Stimulated activated CD4-positive, alpha-beta T cell treated with anti-CD3 and anti-CD28 coated beads, TNF-alpha, amount 100 ng/mL, for 4 hours (primary cell): ENCODE measurements at places on chromosomes 1 and 21.

- DNase-seq: no peak
Observed at GRCh38 chr1:215040190-215040589, 42.3 kb upstream of the KCNK2 start.

DNA sequence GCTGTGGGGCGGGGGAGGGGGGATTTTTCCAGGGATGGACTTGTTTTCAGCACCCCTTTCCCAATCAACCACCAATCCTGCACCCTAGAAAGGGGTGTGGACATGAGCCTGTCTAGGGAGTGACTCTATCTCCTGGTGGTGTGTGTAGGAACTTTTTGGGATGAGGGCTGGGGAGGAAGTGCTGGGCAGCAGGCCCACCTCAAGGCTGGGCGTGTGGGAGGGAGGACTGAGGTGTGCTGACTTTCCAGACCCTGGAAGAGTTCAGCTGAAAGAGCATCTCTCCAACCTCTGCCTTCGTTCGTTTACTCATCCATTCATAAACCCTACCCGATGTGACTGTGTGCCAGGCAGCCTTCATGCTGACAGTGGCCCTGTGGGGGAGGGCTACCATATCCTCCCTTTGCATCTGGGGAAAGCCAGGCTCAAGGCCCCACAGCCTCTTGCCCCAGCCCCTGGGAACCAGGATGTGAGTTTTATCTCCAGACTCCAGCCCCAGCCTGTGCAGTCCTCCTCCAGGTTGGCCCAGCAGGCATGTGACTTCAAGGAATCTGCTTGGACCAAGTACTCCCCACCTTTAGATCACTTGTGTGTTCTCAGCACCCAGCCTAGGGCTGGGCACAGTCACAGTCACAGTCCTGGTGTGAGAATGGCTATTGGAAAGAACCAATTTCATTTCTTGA is 6.7 kb downstream of the KNCN start:
- DNase-seq: no peak

DNA sequence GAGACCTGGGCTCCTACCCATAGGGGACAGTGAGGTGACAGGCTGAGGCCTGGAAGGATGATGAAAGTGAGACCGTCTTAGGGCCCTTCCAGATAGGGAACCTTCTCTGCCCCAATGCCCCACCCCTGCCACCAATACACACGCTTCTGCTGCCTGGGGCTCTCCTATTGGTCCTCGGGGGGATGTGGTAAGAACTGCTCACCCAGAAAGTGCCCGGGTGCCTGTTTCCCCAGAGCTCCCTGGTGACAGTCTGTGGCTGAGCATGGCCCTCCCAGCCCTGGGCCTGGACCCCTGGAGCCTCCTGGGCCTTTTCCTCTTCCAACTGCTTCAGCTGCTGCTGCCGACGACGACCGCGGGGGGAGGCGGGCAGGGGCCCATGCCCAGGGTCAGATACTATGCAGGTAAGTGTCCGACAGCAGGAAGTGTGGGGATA is 948 bp downstream of the SEMA4A start:
- no peak for DNase-seq

- no peak for DNase-seq
Observed at GRCh38 chr1:196661345-196661744, 9.5 kb downstream of the CFH start.

DNA sequence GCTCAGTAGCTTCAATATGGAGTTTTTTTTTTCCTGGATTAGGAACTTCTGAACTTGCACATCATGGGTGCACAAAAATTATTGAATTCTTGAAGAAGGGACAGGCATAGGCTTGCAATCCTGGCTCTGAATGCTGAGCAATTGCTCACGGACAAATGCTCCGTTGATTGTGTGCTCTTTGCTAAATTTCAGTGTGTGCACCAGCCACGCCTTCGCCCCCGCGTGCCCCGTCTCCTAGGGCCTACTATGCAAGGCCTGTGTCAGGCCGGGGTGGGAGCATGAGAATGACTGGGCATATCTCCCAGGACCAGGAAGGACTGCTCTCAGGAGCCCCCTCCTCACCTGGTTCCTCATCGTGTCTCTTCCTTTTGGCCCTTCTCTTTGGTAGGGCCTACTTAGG is 17.4 kb downstream of the IL6R start:
- DNase-seq: no peak

DNA sequence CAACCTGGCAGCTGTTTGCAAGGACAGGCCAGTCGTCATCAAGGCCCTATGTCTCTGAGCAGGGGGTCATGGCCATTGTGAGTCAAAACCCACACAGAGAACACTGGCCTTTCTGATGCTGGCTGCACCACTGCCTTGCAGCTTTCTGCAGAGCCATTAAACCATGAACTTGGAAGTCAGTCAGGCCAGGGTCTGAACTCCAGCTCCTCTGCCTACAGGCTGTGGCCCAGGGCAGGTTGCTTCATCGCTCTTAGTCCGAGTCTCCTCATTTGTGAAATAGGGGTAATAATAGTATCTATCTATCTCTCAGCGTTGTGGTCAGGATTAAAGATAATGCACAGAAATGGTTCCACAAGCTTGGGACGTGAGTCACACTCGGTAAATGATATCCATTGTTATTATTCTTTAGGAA is 35.8 kb upstream of the HIVEP3 start:
- no peak for DNase-seq

GRCh38 chr1:67393240-67393639 is 37.0 kb downstream of the SERBP1 start:
- no peak for DNase-seq

DNA sequence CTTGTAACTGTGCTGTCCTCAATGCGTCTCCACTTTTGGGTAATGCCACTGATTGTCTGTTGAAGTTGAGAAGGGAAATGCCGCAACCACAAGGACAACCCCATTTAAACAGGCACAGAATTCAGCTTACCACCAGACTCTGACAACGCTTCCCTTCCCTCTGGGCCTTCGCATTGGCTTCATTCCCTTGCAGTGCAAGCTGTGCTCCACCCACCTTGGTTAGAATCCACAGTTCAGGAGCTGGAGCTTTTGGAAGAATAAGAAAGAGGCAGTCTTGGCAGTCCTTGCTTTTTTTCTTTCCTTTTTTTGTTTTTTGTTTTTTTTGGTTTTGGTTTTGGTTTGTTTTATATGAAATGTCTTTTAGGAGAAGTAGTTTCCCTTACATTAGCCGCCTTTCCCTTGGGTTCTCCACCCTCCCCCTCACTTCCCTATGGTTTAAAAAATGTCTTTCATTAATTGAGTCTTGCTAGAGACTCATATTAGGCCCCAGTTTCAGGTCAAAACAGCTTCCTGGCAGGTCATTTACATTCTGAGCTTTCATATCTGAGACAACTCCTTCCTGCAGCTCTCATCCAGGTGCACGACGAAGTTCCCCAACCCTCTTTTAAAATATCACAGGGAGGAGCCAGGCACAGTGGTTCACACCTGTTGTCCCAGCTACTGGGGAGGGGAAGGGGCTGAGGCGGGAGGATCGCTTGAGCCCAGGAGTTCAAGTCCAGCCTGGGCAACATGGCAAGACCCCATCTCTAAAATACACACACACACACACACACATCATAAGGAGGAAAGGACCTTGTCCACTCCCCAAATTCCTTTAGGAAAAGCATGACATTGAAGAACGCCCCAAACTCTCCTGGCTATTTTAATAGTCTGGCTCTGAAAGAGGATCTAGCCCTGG is 20.7 kb upstream of the LAX1 start:
- no peak for DNase-seq

DNA sequence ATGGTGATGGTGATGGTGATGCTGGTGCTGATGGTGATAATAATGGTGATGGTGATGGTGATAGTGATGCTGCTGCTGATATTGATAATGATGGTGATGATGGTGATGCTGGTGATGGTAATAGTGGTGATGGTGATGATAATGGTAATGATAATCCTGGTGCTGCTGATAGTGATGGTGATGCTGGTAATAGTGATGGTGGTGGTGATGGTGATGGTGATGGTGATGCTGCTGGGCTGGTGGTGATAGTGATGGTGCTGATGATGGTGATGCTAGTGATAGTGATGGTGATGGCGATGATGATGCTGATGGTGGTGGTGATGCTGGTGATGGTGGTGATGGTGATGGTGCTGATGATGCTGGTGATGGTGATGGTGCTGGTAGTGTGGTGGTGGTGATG is 58.4 kb upstream of the IGSF21 start:
- no peak for DNase-seq

GRCh38 chr1:163163163-163163562 is 39.6 kb downstream of the RGS5 start:
- no peak for DNase-seq

- DNase-seq: no peak
Observed at GRCh38 chr1:13228343-13228781, 2.4 kb upstream of the PRAMEF18 start.

GRCh38 chr1:184423649-184424048 is 36.8 kb downstream of the C1orf21 start:
- no peak for DNase-seq

- DNase-seq: no peak
Observed at GRCh38 chr1:145997718-145998023, 1.3 kb upstream of the TXNIP start.

DNA sequence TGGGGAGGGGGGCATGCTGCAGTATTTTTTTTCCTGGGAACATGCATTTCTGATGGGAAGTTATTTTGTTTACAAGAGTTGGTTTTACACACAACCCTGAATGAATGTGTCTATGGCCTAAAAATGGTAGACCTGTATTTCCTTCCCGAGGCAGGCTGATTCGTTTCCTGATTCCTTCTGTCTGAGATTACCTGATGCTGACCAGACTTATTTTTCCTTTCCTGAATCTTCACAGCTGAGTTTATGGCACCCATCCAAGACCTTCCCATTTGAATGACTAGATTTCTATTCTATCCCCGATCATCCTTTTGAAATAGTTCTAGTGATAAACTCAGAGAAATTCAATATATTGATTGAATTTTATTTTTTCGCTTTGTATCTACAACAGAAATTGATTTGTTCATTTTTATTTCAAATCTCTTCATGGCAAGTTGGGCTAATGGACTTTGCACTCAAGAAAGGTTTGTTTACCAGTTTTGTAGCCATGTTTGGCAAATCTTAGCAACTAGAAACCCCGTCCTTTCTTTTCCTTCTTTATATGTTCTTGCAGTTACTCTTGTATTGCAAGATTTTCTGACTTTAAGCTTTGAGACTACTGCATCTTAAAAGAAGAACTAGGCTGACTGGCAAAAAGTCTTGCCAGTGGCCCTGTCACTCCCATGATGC is 15.9 kb upstream of the PLEKHM2 start:
- DNase-seq: no peak

DNA sequence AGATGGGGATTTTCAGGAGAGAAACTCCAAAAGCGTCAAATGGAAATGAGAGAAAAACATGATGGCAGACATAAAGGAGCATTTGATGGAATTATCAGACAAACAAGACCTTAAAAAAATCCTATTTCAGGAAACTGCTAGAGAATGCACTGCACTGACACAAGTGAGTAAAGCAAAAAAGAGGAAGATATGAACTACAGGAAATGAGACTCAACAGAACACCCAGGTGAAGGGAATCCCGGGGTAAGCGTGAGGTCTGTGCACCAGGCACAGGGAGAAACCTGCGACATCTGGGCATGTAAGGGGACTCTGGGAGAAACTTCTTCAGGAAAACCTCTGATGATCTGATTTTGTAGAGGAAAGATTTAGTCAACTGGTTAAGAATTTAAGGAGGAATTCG is 2.8 kb downstream of the TARBP1 start:
- no peak for DNase-seq

GRCh38 chr1:230067871-230068620 is 1.0 kb downstream of the GALNT2 start:
- DNase-seq: peak; percentile 21

DNA sequence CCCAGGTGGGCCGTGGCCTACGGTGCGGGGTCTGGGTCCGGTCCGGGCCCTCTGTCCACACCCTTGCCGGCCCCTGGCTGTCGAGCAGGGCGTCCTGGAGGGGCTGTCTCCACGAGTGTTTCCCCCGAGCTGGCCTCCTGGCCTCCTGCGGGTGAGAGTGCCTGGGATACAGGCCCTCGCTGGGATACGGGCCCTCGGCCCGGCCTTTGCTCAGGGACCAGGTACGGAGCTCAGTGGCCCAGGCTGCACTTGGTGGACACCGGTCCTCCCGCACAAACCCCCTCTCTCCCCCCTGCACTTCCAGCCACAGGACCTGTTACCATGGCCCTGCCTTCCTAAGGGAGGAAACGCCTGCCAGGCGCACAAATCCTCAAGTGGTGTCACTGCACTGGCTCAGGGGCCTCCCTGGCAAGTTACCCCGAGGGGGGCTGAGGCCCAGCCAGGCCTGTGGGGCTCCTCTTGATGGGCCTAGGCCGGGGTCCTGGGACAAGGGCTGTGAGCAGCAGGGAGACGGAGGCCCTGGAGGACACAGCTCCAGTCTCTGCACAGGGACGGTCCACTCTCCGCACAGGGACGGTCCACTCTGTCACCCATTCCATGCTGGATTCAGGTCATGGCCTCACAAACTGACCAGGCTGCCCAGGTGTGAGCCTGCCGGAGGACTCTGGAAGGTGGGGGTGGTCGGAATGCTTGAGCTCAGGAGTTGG is 18.2 kb upstream of the RNF223 start:
- no peak for DNase-seq

- DNase-seq: peak; percentile 73
Observed at GRCh38 chr1:155086128-155086741, 7.6 kb downstream of the EFNA3 start.

DNA sequence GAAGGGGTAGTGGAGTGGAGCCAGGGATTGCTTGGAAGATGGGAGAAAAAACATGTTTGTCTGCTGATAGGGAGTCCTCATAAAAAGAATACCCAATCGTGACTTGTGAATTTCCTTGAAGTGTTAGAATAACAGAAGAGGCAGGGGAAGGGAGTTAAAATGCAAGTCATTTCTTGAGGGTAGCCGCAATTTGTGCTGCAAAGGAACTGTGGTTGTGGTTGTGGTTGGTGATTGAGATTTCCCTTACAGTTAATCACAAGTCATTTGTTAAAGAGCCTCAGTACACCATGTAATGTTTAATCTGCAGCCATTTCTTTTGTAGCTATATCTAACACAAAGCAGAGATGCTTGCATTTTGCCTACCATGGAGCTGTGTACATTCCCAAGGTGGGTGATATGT is 38.5 kb upstream of the EGLN1 start:
- DNase-seq: peak; percentile 9

DNA sequence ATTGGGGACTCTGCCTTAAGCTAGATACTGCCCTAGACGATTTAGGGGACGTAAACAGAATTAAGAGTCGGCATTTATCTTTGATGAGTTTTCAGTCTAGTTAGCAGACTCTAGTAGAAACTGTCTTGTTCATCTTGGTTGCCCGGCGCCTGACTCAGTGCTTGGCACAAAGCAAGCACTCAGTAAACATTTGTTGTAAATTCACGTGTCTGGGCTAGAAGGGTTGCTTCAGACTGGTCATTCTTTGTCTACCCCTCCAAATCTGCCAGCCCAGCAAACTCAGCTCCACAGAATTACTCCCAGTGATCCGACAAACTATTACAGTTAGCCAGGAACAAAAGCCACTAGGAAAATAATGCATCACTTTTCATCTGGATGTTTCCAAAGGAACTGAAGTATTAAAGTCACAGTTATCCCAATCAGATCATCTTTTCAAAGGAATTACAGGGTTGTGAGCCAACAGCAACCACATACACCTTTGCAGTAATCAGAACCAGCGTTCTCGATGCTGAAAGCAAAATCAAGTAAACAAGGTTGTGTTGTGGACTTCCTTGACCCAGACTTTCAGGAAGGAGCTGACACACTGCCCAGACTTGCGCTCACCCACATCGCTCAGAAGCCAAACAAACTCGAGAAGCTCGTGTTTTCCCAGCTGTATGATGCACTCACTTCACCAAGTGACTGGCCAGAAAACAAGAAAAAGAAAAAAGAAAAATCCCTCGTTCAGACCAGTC is 66.5 kb upstream of the GADD45A start:
- DNase-seq: no peak

- DNase-seq: no peak
Observed at GRCh38 chr1:68511254-68511653, 14.4 kb upstream of the DEPDC1 start.
